Left renal pelvis (tissue), 4 donors: ENCODE measurements at places on chromosomes 3 and 15. TPM values are rescaled to one million over a fixed set of nuclear protein-coding genes. Genes with fewer than 3 reads are reported as not detected.

The VIPR1 gene
- 1.4 TPM for polyA plus RNA-seq

The CNOT10 gene
- polyA plus RNA-seq, result 51.1 TPM

The ANKRD28 gene
- polyA plus RNA-seq, result 24.0 TPM

The FAM81A gene
- 6.3 TPM for polyA plus RNA-seq

The GOLGA8R gene
- polyA plus RNA-seq, result 3.8 TPM

The ZNF620 gene
- polyA plus RNA-seq, result 11.2 TPM

- DNase-seq, result no peak
Measured at GRCh38 chr15:47870300-47870955, 153.1 kb downstream of the SEMA6D start.

DNA sequence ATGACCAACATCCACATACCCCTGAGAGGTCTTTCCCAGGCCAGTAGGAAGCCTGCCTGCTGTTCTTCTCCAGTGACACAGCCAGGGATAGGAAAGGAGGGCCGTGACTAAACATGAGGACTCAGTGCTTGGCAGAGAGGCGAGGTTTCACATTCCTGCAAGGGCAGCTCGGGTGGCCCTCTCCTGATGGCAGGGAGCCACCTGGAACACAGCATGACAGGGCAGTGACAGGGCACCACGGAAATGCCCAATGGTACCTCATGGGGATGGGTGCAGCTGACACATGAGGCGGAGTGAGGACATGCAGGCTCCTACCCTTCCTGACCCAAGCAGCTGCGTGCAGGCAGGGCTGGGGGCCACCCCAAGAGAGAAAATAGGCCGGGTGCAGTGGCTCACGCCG is 7.4 kb upstream of the TGM5 start:
- DNase-seq, result no peak

DNA sequence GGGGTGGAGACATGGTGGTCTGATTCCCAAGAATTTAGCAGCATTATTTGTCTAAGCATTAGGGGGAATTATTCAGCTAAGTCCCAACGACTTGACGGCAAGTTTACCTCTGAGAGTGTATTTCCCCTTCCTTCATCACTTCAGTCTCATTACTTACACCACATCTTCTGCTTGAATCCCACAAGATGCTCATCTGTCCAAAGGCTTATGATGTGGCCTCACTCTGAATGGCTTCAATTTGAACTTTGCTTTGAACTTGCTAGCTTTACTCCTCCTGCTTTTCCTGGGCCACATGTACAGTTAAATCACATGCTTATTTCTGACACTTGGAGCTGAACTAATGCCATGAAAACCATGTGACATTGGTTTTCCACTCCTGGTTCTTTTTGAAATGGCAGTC is 231.3 kb upstream of the SATB1 start:
- DNase-seq, result no peak

- no peak for DNase-seq
Measured at GRCh38 chr3:172726380-172726779, 15.5 kb upstream of the NCEH1 start.

- DNase-seq, result no peak
Measured at GRCh38 chr3:32200992-32201758, 37.3 kb upstream of the CMTM8 start.

DNA sequence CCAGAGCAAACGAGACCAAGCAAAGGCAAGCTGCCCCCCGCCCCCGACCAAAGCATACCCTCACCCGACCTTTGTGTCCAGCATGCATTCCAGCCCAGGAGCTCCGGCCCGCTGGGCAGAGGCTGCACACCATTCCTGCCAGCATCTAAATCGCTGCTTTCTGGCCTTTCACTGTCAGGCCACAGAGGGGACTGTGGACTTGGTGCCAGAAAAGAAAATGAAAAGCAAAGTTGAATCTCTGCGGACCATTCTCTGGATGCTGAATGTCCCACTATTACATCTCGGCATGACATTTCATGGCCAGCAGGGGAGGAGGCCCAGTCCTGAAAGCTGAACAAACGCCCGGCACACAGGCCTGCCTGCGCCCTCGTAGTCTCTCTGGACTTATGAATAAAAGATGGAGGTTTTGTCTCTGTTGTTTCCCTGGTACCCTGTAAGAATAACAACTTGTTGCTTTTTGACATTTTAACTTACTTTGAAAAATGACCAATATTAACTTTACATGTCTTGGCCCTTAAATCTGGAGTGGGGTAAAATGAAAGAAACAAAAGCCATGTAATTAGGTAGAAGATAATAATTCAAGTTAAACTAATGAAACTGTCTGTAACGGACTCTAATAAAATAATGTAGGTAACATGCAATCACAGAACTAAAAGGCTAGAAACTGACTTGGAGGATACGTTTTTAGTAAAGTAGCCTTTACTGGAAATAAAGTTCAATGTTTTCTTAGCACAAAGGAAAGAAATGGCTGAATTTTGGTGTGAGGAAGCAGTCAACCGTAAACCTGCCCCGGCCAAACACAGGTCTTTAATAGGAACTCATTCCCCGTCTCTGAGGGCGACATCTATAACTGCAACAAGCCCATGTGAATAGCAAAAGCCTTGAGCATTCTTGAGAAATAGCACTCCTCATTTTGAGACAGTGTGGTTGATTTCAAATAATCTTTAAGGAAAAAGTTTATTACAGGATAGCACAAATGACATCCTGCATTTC is 12.7 kb downstream of the IL17RD start:
- DNase-seq, result no peak

- no peak for DNase-seq
Measured at GRCh38 chr3:43087249-43087776, 18.6 kb downstream of the POMGNT2 start.

DNA sequence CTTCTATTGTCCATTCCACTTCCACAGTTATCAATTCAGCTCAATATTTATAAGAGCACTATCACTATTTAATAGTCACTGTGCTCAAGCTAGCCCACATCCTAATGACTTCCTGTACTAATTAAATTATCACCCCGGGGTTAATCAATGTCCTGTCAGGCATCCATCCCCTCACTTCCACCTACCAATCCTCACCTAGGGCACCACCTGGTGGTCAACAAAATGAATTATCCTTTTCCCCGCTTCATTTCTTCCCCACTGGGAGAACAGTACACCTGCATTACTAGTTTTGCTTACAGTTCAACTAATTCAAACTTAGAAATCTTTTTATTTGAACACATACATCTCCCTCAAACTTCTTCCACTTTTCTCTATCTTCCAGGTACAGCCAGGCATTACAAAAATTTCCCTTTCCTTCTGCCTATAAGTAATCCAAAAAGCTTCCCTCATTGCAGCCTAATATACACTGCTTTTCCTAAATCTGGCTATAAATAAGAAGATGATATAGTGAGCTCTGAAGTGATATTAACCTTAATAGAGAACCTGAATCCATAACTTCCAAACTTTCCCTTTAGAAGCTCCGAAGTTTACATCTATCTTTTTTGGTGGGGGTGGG is 68.5 kb downstream of the TMCC1 start:
- peak; percentile 36 for DNase-seq

GRCh38 chr3:27910456-27910855 is 188.3 kb upstream of the EOMES start:
- no peak for DNase-seq

DNA sequence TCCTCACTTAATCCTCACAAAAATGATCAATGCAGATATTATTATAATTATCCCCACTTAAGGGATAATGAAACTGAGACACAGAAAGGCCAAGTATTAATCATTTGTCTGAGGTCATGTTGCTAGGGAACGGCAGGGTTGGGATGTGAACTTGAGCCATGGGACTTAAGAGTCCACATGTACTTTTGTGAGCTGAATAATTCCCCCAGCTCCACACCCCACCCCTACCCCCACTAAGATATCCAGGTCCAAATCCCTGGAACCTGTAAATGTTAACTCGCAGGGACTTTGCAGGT is 290.5 kb upstream of the GADL1 start:
- DNase-seq, result no peak

- no peak for DNase-seq
Measured at GRCh38 chr15:53527996-53528395, 231.5 kb downstream of the WDR72 start.

DNA sequence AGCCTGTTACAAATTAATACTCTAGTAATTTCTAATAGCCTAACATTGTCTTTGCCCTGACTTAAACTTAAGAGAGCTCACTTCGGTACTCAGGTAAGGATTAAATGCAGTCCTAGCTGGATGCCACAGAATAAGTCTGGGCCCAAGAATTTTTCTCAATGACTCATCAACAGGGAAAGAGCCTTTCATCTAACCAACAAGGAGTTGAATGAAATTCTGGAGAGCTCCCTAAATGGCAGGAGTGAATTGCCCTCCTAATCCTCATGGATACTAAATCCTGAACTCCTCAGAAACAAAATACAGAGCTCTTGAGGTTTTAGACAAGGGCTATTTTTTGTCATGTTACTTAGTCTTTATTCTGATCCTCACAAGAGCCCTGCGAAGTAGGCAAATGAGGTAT is 159.5 kb downstream of the PLCH1 start:
- no peak for DNase-seq

GRCh38 chr3:14457999-14458398 is 55.6 kb downstream of the SLC6A6 start:
- DNase-seq, result no peak

DNA sequence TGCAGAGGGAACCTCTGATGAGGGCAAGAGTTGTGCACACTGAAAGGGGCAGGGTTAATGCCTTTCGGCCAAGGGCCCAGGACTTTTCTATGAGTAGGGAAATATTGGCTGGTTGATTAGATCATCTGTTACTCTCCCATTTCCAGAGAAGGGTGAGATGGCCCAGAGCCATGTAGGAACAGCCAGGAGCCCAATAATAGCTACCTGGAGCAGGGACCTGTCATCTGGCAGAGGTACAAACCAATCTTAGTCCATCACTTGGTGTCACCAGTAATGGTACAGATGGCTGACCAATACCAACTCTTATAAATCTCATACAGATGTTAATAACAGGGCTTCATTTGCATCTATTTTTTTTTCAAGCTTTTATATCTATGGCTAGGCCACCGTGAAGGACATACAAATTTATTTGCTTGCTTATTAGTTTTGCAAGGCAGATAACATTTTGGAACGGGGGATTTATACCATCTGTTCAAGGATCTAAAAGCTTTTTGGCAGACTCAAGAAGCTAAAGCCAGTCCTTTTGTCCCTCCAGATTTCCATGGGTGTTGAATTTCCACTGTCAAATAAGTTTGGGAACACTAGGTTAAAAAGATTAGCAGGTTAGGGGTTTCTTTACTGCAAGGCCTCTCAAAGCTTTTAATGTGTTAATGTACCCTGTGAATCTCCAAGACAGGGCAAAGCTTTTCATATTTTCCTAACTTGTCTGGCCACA is 79.3 kb downstream of the TNIK start:
- no peak for DNase-seq
